ENCODE measurements at places on chromosomes 4 and X.

- no peak for DNase-seq
Measured at GRCh38 chrX:120672389-120672788, 42.5 kb upstream of the C1GALT1C1 start.

GRCh38 chr4:22850055-22850454 is 157.3 kb downstream of the GBA3 start:
- DNase-seq = no peak

DNA sequence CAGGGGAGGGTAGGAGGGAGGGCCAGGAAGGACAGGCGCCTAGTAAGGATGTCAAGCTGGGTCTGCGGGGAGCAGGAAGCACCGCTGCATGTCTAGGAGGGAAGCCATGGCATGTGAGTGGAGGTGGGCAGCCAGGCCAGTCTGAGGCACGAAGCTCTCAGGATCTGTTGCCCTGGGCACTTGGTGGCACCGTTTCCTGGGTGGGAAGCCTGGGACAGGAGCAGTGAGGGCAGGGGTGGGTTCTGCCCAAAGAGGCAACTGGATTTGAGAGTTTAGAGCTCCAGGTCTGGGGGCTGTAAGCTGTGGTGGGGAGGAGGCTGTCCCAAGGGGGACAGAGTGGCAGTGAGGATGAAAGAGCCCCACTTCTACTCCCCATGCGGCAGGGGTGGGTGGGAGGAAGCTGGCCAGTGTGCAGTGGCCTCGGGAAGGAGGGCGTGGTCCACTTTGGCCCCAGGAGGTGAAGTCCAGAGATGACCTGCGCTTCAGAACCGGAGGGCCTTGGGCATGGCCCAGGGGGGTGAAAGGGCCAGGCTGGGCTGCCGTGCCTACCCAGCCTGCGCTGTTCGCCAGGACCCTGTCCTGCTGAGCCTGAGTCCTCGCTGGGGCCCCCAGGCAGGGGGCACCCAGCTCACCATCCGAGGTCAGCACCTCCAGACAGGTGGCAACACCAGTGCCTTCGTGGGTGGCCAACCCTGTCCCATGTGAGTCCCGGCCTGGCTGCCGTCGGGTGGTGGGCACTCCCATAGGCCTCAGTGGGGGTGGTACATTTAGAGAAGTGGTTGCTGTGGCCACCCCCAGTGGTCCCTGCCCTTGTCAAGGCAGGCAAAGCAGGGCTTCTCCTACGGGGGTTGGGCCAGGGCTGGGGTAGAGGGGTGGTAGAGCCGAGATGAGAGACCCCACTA is 8.3 kb upstream of the SRPK3 start:
- no peak for DNase-seq

DNA sequence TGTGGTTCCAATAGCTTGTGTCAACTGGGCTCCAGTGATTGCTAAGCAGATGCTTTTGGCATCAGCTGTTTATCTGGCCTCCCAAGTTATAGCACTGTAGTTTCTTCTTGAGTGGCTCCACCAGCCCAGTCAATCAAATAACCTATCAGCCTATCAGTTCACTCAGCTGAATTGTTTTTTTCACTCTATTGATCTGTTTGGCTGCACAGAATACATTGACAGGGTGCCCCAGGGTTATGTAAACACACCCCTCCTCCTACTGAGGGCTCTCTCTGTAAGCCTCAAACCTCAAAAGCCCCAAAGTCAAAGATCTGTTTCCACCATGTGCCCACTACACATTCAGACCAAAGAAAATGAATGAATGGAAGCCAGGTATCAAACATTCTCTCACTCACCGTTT is 214.0 kb downstream of the HS6ST2 start:
- DNase-seq = no peak

GRCh38 chr4:13413729-13414437 is 70.3 kb downstream of the RAB28 start:
- DNase-seq = no peak

DNA sequence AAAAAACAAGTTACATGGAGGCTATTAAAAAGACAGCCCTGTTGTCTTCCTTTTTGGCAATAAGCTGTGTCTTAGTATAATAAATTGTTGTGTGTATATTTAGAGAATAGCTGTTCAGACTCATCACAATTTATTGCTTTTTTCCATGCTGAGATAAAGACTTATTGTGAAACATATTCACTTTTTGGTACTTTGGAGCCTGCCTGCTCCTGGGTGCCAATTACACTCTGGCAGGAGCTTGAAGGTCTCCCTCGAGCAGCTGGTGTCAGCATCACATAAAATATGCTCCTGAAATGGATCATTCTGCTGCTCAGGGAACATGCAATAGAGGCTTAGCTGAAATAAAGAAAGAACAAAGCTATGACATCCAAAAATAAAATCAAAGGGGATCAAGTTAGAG is 211.6 kb upstream of the DKK2 start:
- no peak for DNase-seq

- no peak for DNase-seq
Measured at GRCh38 chrX:69218407-69218997, 53.2 kb upstream of the PJA1 start.

DNA sequence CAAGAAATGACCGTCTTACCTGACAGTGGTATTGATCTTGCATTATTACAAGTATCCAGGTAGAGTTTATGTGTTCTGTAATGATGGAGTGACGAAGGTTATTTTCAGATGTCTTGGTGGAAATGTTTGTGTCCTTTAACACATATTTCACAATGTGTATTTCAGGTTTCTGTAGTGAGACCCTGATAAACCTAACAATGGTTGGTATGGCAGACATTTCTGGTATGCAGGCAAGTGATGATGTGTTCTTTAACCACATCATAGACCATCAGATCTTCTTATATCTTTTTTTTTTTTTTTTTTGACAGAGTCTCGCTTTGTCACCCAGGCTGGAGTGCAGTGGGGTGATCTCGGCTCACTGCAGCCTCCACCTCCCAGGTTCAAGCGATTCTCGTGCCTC is 14.6 kb upstream of the ATXN3L start:
- DNase-seq = no peak

DNA sequence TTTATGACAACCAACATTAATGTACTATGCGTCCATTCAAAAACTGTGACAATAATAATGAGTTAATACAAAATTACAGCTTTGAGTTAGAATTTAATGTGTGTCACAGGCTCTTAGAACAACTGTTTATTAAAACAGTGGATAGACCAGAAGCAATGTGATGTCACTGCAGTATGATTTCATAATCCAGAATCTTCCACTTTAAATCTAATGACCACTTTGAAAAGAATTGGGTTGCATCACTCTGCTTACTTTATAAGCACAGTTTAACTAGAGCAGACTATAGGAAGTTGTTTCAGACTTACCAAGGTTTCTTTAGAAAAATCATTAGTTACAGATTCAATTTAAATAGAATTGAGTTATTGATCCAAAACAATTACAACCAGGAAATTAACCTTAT is 758.5 kb downstream of the KCTD8 start:
- no peak for DNase-seq

DNA sequence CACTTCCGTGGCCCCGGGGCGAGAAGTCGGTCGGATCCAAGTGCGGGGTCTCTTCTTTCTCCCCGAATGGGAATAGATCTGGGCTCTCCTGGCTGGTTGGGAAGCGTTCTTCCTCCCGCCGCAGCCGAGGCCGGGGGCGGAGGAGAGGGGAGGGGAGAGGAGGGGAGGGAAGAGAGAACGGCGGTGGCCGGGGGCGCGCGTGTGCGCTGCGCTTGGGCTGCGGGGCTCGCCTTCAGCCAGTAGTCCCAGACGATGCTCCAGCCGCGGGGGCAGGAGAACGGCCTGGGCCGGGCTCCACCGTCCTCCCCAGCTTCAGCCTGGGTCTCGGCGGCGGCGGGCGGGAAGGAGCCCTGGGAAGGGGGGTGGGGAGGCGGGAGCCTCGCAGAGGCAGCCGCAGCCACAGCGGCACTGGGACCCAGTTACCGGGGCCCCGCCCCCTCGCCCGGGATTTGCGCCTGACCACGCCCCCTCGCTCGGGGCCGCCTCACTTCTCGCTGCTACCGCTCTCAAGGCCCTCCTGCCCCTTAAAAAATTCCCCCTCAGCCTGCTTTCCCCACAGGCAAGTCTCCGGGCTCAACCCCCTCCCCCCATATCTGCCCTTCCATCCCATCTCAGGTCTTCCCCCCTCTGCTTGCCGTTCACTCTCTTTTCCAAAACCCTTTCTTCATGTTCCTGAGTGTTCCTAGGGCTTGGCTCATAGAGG is at the start of gene FGD1:
TSS of gene FGD1 (minus strand) at position 421 of the 703 bp plus-strand sequence. CDS start 802 bp downstream, outside the sequence.
- no peak for DNase-seq

DNA sequence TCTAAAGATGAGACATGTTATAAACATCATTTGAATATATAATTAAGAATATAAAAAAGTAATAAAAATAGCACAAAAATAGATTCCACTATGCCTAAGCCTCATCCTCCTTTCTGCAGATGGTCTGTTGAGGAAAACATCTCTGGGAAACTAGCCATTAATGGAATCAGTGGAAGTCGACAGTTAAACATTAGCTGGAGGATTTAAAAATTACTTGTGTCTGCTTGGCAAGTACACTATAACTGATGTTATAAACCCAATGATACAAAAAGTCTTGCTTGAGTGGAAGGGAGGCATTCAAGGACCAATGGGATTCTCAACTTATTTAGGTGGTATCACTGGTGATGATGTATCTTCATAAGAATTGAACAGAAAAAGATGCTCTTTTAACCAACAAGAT is 1598.3 kb downstream of the PCDH18 start:
- no peak for DNase-seq

- no peak for DNase-seq
Measured at GRCh38 chr4:7890635-7891393, 48.8 kb downstream of the AFAP1 start.

DNA sequence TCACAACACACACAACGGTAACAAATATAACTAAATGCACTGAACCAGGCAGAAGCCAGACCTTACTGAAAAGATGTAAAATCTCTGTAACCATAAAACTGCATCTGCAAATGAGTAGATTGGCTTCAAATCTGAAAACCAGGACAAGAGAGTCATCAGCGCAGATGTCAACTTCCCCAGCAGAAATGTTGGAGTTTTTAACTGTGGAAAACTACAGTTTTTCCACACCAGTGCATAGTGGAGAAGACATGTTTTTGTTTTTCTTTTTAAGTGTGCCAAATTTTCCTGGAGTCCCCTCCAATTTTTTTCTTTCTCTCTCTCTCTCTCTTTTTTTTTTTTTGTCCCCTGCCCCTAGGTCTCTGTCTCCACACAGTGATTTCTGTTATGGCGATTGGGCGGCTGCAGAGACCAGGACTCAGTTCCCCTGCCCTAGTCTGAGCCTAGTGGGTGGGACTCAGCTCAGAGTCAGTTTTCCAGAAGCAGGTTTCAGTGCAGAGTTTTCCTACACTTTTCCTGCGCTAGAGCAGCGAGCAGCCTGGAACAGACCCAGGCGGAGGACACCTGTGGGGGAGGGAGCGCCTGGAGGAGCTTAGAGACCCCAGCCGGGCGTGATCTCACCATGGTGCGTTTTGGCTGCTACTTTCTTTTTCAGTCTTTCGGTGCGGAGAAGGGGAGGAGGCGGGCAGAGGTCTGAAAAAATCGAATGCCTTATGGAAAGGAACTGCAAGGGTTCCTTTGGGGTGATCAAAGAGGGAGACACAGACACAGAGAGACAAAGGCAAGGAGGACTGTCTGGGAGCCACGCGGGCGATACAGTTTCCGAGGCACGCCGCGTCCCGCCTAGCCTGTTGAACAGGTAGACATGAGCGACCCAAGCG is at the start of gene GUCY1A1:
TSS of gene GUCY1A1 (plus strand) at position 505 of the 878 bp plus-strand sequence. CDS start 30,020 bp downstream, outside the sequence.
- DNase-seq = no peak

- no peak for DNase-seq
Measured at GRCh38 chrX:97311066-97311778, 427.5 kb downstream of the RPA4 start.

DNA sequence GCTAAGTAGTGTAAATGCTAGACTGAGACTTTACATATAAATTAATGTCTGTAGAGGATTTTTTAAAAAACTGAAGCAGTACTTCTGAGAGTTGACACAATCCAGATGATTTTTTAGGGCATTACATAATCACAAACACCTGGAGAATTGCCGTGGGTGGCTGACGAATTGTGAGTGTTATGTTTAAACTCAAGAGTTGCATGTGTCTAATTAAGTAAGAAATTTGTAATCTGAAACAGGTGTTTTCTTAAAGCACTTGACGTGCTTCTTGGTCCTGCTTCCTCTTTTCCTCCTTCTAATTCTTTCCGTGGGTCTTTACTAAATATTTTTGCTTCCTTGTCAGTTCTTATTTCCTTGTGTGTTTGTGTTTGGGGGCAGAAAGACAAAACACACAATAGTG is 27.8 kb downstream of the PIR start:
- DNase-seq = no peak

DNA sequence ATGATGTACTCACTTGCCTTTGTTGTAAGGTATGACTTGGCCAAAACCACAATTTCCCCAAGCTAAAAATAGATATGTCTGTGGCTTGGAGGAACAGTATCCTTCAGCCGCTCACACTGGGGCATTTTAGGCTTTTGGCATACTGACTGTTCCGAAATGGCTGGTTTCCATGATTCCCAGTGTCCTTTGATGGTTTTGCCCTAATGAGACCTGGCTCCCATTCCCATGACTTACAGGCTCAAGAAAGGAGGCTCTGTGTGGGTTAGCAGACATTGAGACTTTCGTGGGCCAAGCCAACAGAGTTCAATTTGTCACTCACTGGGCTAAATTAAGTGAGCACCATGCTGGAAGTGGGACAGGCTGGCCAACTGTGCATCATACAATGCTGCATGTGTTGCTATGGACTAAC is 150.6 kb downstream of the CEP135 start:
- no peak for DNase-seq

All from cortex of kidney (tissue), 1 donor.